ENCODE measurements at places on chromosomes 4 and X.

DNA sequence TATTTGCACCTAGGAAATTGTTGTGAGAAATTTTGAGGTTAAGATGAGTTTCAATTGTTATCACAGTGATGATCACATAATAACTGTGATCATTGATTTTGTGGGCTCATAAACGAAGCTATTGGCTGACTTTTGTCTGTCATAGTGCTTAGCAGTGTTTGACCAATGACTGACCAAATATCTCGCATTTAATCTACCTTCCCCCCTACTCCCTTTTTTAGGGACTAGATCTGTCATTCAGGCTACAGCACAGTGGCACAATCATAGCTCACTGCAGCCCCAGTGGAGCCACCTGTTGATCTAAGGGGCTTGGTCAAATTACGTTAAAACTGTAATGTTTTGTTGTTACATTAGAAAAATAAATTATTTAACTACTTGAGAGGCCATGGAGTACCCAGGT, 1.5 kb downstream of the FUNDC2 start:
- no peak for DNase-seq

DNA sequence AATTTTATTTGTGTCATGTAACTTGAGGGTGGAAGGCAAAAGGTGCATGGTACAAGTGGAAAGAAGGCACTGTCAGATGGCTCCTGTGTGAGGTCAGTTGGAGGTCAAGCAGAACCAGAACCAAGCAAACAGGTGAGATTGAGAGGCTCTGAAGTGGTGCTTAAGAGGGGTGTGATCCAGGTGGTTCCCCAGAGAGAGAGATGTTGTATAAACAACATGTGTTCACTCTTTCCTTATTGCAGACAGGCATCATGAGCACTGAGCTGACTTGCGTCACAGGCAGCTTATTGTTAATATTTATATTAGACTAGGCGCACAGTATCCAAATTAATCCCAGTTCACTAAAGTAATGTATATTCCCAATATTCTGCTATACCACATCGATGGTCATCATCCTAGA, 56.8 kb downstream of the CXCL13 start:
- no peak for DNase-seq

- DNase-seq: no peak
Observed at GRCh38 chr4:8127051-8127826, 31.4 kb downstream of the ABLIM2 start.

GRCh38 chr4:1373892-1374705, 27.1 kb downstream of the UVSSA start:
- DNase-seq: no peak

DNA sequence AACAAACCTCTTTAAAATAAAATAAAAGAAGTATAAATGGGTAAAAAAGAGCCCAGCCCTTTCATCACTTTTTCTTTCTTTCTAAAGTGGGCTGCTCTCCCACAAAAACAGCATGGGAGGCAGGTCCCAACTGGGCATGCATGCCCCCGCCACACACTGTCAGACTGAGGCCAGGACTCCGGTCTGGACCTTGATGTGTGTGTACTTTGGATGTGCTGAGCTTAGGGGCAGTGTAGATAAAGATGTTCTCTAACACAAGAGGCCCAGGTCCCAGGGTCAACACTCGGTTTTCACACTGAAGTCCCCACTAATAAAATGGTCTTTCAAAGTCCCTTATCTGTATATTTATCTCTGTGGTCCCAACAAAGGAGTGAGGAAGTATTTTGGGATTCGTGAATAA, 44.4 kb downstream of the ADGRA3 start:
- DNase-seq: no peak

DNA sequence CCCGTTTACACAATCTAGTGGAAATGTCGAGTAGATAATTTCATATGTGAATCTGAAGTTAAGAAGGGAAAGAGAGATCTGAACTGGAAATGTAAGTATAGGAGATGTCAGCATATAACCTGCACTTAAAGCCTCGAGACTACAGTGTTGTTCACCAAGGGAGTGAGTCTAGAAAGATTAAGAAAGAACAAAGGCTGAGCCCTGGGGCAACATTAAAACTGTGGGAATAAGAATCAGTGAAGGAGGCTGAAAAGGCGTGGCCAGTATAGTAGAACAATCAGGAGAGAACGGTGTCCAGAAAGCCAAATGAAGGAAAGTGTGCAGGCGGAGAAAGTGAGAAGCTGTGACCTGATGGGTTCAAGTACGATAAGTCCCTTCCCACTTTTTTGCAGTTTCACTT, 118.8 kb upstream of the TENM3 start:
- no peak for DNase-seq

GRCh38 chrX:83516597-83516996, 8.5 kb downstream of the POU3F4 start:
- no peak for DNase-seq

GRCh38 chrX:112025753-112026152, 56.8 kb downstream of the TRPC5 start:
- DNase-seq: no peak

DNA sequence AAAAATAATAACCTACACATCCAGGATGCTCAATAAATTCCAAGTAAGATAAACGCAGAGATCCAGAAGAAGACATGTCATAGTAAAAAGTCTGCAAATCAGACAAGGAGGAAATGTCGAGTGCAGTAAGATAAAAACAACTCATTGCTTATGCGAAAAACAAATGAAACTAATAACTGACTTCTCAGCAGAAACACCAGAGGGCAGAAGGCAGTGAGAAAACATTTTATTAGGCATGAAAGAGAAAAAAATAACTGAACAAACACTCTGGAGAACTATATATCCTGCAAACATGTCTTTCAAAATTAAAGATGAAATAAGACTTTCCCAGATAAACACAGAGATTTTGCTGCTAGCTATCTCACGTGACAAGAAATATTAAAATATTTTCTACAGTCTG, 201.3 kb upstream of the CTSO start:
- no peak for DNase-seq

DNA sequence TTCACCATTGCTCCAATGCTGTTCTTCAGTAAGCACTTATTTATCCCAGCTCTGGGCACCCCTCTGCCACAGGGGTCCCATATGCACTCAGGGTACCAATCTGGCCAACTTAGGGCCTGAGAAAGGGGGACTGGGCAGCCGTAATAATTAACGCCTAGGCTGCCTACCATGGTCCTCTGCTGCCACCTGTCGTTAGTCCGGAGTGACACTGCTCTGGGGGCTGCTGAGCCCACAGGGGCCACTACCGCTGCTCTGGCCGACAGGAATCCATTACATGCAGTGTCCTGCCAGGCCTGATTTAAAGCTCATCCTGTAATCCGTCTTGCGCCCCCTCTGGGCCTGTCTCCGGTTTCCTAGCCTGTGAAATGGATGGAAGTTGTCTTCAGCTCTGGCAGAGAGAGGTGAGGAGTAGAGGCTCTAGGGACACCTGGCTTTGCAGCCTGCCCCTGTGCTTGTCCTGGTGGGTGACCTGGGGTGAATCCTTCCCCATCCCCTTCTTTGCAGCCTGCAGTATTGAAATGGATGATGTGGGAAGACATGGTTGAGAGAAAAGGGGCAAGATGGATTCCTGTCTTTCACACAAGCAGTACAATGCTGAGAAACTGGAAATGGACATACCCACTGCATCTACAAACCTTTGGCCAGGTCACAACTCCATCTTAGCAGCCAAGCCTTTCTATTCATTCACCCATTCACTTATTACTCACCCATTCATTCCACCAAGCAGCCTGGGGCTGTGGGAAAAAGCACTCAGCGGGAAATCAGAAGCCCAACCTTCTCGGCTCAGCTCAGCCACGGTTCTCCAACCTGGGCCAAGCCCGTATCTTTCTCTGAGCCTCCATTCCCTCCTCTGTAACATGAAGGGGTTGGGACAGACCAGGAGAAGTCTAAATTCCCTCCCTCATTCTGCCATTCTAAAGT, 116.3 kb upstream of the NALF2 start:
- peak; percentile 1 for DNase-seq
